ENCODE measurements at places on chromosomes 2 and 18.

- no peak for DNase-seq
These were observed 28.9 kb downstream of the KCNK3 start for GRCh38 chr2:26721115-26722032.

DNA sequence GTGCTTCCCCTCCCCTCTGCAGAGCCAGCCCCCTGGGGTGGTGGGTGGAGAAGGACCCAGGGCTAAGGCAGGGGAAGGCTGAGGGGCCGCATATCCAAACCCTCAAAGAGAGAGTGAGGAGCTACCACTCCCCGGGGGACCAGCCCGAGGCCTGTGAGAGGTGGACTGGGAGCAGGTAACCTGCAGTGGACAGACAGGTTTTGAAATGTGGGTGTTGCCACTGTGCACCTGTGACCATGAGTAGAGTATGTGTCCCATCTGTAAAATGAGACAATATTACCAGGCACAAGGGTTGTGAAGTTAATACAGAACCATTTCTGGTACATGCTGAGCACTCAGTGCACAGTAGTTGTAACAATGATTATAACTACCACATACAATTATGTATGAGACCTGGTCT is 51.2 kb upstream of the POMC start:
- no peak for DNase-seq

- no peak for DNase-seq
These were observed 64.6 kb upstream of the TFPI start for GRCh38 chr2:187618813-187619212.

DNA sequence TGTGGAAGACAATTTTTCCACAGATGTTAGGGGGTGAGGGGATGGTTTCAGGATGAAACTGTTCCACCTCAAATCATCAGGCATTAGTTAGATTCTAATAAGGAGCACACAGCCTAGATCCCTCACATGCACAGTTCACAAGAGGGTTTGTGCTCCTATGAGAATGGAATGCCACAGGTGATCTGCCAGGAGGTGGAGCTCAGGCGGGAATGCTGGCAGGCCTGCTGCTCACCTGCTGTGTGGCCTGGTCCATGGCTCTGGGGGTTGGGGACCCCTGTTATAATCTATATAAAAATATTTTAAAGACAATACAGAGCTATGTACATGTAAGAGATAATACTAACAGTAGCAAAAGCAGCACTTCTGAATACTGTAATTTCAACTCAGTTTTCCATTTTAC is 19.2 kb downstream of the CWC22 start:
- no peak for DNase-seq

GRCh38 chr2:101474731-101475384 is at the start of gene RFX8:
Gene RFX8, minus strand, starts transcription at chr2:101475112. Its CDS starts 8,264 bp downstream, at chr2:101466848.
- DNase-seq, result peak; percentile 6

GRCh38 chr2:14910654-14911053 is 278.1 kb downstream of the LRATD1 start:
- no peak for DNase-seq

DNA sequence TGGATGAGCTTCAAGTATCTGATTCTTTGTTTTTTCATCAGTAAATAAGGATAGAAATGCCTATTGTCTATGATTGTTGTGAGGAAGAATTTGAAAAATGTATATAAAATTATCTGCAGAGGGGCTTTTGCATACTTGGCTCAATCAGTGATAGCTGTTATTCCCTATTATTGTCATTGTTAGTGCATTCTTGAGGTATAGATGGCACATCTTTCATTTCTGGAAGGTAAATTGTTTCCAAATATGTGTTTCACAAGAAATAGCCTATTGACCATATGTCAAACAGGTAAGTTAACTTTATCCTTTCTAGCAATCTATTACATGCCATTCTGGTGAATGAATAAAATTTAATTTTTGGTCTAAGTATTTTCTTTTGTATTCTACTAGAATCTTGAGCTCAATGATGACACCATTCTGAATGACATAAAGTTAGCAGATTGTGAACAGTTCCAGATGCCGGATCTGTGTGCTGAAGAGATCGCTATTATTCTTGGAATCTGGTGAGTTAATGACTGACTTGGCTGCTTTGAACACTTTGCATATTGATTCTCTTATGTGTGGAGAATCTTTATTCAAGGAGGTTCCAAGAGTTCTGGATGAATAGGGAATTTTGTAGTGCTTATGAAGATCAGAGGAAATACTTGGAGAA is 44.2 kb downstream of the TTC27 start:
- no peak for DNase-seq

- DNase-seq, result no peak
These were observed 19.4 kb downstream of the SFTPB start for GRCh38 chr2:85648619-85649018.

GRCh38 chr18:36638224-36638623 is 190.6 kb downstream of the TPGS2 start:
- no peak for DNase-seq

- DNase-seq, result no peak
These were observed 7.3 kb downstream of the PXDN start for GRCh38 chr2:1736997-1737480.

DNA sequence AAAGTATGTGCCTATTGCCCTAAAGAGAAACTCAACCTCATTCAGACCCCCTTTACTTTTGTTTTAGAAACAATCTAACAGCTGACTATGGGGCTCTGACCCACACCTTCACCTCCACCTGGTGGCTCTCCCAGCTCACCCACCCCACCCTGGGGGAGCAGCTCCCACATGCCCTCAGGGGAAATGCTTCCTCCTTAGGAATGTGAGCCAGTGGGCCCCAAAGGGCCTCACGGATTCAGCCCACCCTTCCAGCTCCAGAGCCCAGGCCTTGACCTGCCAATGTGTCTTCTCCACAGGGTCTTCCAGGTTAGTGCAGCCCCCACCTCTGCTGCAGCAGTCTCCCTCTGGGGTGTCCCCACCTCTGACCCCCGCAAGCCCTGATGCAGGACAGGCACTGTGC is 680.1 kb upstream of the RAB6C start:
- DNase-seq, result no peak
